ENCODE measurements at places on chromosomes 16 and 17.

DNA sequence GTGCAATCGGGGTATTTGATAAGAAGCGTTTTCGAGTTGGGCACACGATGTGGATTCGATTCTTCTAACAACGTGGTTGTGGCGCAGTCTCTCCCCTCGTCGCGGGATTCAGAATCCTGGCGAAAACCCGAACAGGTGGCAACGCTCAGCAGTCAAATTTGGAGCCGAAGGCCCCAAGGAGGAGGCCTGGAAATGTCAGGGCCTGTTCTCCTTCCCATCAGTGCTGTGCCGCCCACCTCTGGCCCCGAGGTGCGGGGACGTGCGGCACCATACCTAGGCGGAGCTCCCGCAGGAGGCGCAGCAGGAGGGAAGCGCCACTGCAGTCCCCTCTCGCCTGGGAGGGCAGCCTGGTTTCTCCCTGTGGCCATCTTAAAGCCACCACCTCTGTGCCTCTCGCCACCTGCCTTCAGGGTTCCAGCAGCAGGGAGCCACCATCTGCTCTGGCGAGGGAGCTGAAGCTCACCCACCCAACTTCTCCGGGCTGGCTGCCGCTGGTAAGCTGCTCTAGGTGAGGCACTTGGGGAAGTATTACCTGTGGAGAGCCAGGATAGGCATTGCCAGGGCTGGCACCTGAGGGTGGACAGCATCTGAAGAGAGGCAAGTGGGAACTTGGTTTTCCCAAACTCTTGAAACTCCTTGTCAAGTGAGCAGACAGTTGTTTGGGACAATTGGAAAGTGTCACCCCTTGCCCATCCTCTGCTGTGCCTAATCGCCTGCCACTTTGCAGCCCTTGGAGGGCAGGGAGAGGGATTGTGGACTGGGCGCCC lies 2.6 kb upstream of the AATF start:
- DNase-seq = no peak

DNA sequence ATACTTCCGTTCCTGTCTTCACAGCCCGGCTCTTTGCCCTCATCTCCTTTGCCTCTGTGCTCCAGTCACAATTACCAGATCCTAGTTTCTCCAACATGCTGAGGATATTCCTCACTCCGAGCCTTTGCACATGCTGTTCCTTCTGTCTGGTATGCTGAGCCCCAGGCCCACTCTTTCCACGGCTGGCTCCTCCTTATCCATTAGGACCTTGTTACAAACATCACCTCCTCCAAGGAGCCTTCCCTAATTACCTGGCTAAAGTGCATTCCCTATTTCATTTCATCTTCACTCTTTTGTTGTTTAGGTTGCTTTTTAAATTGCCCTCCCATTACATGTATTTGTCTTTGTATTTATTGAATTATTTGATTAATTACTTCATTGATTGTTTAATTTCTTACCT lies 14.9 kb upstream of the ADGRG1 start:
- DNase-seq = no peak

GRCh38 chr17:79949656-79950209 lies 85.9 kb downstream of the TBC1D16 start:
- no peak for DNase-seq

GRCh38 chr17:80397034-80397387 lies 18.0 kb upstream of the ENDOV start:
- DNase-seq = no peak

DNA sequence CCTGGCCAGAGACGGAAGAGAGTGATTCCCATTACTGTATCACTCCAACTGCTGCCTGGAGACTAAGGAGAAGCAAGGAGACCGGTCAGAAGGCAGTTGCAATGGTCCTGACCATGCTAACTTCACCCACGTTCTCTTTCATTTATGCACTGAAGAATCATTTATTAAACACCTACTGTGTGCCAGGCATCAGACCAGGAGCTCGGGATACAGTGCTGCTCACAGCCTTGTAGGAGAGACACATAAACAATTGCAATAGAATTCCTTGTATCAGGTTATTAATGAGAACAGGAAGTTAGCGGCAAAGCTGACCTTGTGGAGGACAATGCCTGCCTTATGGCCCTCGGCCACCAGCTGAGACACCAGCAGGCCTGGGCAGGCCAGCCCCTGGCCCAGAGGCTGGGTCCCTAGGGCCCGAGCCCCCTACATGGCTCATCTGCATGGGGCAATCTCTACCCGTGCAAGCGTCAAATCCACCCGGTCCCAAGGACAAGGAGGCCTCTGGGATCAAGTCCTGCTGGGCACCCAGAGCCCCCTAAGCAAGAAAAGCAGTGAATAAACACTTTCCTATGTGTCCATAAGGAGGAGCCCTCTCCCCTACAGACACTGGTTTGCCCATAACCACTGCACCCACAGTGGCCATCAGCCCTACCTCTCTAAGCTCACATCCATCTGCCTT lies 8.6 kb upstream of the ENPP7 start:
- no peak for DNase-seq

DNA sequence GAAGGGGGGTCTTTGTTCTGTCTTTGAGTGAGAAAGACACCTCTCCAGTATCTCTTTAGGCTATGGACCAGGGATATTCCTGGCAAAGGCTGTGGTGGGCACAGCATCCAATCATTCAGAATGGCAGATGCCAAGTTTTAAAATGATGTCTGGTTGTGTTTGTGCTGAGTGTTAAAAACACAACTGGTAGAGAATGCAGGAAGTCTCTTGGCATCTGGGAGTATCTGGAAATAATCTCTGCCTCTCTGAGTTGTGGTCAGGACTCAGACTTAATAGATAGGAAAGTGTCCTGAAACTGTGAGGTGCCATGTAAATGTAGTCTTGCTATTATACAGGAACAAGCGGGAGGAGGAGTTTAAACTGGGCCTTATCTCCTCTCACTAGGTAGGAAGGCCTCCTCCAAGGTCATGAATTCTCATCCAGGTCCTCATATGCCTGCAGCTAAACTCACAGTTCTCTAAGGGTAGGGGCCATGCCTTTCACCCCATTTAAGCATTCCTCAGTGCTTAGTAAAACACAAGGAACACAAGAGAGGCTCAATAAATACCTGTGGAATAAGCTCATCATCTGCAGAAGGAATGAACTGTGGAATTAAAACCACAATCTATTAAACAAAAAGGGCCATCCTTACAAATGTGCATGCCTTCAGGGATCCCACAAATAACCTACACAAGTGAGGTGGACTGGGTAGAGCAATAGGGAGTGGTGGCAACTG lies 317.6 kb downstream of the CBLN1 start:
- peak; percentile 87 for DNase-seq

DNA sequence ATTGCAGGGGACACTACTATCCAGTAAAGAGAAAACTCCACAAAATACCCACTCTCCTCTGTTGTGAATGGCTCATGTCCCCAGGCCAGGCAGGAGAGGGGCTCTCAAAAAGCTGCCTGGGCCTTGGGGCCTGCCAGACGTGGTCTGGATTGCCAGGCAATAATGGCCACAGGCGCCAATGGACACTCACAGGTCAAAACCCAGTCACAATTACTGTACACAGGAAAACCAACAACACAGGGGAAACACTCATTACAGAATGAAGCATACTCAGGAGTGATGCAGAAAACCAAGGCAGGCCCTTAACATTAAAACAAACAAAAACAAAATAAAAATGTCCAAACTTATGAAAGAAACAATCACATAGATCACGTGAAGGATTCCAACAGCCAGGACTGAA lies 35.1 kb upstream of the SREBF1 start:
- no peak for DNase-seq

- DNase-seq = no peak
Observed at GRCh38 chr17:22462461-22462860, 770.1 kb downstream of the KCNJ18 start.

DNA sequence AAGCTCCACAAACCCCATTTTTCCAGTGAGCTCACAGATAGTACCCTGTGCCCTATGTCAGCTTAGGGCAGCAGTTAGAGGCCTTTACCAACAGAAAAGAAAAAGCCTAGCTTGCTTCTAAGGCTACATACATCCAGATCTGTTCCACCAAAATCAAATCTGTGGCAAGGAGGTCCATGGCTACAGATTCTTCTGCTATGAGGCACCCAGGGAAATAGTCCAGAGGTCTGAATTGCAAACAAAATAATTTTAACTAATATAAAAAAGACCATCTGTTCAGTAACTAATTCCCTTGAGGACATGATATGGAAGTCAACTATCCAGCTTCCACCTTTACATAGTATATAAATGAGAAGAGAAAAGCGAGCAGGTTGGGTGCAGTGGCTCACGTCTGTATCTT lies 129.3 kb downstream of the PARN start:
- DNase-seq = no peak

GRCh38 chr17:50565402-50566350 lies 5.2 kb downstream of the CACNA1G start:
- no peak for DNase-seq

DNA sequence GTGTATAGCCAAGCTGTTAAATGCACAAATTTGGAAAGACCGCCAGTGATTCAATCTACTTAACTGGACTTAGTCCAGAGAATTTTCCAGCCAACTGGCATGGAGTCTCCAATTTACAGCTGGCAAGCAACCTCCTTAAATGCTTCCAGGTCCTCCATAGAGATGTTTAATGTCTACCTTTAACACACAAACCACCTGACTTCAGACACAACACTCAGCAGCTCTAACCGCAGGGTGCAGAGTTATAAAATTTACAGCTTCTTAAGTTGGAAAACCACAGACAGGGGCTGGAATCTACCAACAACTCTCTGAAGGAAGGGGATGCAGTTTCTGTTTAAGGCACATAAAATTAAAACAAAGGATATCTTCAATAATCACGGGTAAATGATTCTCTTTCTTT lies 106.9 kb downstream of the SYCE1L start:
- no peak for DNase-seq

Measured in AG08395 (cell line).